ENCODE measurements at places on chromosomes 6 and 20.

DNA sequence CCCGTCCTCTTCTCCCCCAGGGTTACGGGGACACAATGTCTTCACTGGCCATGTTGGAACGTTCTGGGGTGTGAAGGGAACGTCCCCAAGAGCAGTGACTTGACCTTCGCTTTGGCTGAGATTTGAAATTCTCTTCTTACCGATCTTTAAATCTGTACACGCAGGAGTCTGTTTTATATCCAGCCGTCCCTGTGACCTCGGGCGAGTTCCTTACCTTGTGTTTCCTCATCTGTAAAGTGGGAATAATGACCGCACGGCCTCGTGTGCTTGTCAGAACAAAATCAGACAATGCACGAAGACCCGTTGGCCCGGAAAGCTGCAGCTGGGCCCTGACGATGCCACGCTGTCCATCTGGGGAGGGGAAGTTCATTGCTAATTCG, 454.3 kb downstream of the PREX1 start:
- no peak for DNase-seq

DNA sequence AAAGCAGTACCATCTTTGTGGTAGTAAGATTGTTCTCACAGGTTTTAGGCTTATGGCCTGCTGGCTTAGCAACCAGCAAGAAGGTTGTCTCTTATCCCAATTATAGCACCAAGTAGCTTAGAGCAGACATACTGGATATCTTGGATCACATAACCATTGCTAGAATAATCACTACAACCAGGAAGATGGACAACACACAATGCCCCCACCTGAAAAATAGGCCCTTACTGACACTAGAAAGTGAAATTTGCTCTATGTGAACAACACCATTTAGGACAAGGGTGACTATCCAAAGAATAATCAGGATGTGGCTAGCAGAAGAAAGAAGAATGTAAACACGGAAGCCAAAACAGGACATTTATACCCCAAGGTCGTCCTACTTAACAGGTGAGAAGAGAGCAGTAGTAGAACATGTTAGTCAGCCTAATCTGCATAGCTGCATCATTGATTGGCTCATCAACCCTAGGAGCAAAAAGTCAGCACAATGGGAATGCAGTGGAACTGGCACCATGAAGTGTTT, 172.7 kb upstream of the MARCKS start:
- DNase-seq, result no peak

DNA sequence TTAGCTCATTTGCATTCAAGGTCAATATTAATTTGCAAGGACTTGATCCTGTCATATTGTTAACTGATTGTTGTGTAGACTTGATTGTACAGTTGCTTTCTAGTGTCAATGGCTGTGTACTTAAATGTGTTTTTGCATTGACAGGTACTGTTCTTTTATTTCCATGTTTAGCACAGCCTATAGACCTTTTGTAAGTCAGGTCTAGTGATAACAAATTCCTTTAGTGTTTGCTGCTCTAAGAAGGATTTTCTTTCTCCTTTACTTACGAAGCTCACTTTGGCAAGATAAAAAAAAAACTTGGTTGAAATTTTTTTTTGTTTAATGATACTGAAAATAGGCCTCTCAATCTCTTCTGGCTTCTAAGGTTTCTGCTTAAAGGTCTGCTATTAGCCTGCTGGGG, 942.3 kb downstream of the QKI start:
- no peak for DNase-seq

DNA sequence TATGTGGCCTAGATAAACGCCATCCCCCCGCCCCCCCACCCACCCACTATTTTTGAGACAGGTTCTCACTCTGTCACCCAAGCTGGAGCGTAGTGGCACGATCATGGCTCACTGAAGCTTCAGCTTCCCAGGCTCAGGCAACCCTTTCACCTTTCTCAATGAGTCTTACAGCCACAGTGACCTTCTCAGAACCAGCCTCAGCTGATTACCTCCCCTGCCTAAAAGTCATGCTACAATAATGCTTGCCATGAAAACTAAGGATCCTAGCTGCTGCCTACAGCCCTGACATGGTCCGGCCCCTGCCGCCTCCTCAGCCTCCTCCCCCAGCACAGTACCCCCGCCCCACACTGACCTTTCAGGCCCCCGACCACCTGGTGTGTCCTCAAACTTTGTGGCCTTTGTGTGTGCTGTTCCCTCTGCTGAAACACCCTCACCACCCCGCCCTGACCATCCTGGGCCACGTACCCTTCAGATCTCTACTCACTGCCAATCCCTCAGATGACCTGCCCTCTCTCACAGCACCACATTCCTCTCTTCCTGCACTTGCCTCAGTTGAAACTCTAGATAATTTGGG, 31.3 kb downstream of the PNPLA1 start:
- no peak for DNase-seq

Measured in HFF-Myc (cell line).